ENCODE measurements at places on chromosomes 1 and 21. TPM values are rescaled to one million over a fixed set of nuclear protein-coding genes. Genes with fewer than 3 reads are reported as not detected.

CD53 gene
- not detected for total RNA-seq

TNFRSF9 gene
- 3.8 TPM for total RNA-seq

MYOM3 gene
- total RNA-seq: 7.2 TPM

PBXIP1 gene
- total RNA-seq: 15.9 TPM

RGS7 gene
- total RNA-seq: 0.03 TPM

IL10 gene
- total RNA-seq: not detected

CR2 gene
- total RNA-seq: not detected

OR2T1 gene
- total RNA-seq: not detected

SOX13 gene
- 18.3 TPM for total RNA-seq

SHISAL2A gene
- not detected for total RNA-seq

ZNF648 gene
- not detected for total RNA-seq

FLVCR1 gene
- 19.2 TPM for total RNA-seq

APOBEC4 gene
- total RNA-seq: not detected

PLXNA2 gene
- 0.94 TPM for total RNA-seq

C8B gene
- not detected for total RNA-seq

CD52 gene
- total RNA-seq: not detected

APCS gene
- total RNA-seq: not detected

KIF21B gene
- total RNA-seq: 3.4 TPM

GUCA2A gene
- not detected for total RNA-seq

HUNK gene
- total RNA-seq: 1.3 TPM

TRNP1 gene
- total RNA-seq: 199 TPM

CCDC185 gene
- total RNA-seq: 0.05 TPM

TMEM234 gene
- 8.7 TPM for total RNA-seq
